ENCODE measurements at places on chromosomes 5 and 9. TPM values are rescaled to one million over a fixed set of nuclear protein-coding genes. Genes with fewer than 3 reads are reported as not detected.

DNA sequence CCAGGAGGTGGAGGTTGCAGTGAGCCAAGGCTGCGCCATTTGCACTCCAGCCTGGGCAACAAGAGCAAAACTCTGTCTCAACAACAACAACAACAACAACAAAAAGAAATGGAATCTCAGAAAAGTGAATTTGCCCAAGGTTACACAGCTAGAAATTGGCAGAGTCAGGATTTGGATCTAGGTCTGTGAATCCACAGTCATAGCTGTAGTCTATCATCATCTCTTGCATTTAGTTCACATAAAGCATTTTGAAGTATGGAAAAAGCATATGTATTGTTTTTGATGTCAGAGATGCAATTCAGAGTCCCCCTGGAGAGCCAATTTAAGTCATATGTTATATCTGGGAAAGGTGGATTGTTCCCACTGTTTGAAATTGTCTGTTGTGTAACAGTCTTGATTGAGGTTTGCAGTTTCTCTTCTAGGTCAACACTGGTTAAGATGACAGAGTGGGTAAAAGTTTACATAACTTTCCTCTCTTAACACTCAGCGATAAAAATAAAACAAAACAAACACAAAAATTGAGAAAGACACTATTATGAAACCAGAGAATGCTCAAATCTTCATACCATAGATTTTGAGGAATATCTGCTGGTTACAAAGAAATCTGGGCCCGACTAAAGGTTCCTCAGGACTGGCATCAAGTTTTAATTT lies 21.5 kb upstream of the GPR21 start:
- DNase-seq = no peak

GRCh38 chr9:116490321-116490720 lies 196.8 kb upstream of the TRIM32 start:
- no peak for DNase-seq

The DMRT3 gene
- not detected for polyA plus RNA-seq

DNA sequence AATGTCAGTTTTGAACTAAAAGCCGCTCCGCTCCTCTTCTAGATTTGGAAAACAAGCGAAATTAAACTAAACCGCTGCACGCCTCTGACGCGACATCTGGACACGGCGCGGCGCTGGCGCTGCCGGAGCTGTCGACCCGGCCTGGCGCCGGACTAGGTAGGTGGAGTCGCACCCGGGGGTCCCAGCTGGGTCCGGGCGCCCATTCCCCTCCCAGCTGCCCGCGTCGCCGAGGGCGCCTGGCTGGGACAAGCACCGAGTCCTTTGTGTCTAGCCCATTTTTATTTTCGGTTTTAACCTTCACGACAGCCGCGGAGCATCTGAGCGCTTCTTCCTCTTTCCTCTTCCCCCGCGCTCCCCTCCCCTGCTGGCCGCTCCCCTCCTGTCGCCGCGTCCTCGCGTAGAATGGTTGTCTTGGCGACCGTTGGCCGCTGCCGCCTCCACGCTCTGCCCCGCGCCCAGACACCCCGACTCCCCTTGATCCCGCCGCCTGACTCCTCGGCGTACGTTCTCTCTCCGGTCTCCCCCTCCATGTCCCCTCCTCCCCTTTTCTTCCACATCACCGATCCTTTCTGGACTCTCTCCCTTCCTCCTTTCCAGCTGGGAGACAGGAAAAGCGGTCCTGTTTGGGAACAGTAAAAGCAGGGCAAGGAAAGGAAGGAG lies 545 bp downstream of the CDKN2B-AS1 start:
- DNase-seq = peak; percentile 51

GRCh38 chr5:166906991-166907713 lies 1384.3 kb upstream of the WWC1 start:
- no peak for DNase-seq

The NFIB gene
- polyA plus RNA-seq = 135 TPM

The TXNDC8 gene
- polyA plus RNA-seq = not detected

The SIGMAR1 gene
- polyA plus RNA-seq = 41.3 TPM

GRCh38 chr9:127711226-127711701 lies 4.2 kb downstream of the PTRH1 start:
- DNase-seq = no peak

The GM2A gene
- 37.5 TPM for polyA plus RNA-seq

The PCDHGC5 gene
- 1.4 TPM for polyA plus RNA-seq

The BHMT2 gene
- 2.4 TPM for polyA plus RNA-seq

DNA sequence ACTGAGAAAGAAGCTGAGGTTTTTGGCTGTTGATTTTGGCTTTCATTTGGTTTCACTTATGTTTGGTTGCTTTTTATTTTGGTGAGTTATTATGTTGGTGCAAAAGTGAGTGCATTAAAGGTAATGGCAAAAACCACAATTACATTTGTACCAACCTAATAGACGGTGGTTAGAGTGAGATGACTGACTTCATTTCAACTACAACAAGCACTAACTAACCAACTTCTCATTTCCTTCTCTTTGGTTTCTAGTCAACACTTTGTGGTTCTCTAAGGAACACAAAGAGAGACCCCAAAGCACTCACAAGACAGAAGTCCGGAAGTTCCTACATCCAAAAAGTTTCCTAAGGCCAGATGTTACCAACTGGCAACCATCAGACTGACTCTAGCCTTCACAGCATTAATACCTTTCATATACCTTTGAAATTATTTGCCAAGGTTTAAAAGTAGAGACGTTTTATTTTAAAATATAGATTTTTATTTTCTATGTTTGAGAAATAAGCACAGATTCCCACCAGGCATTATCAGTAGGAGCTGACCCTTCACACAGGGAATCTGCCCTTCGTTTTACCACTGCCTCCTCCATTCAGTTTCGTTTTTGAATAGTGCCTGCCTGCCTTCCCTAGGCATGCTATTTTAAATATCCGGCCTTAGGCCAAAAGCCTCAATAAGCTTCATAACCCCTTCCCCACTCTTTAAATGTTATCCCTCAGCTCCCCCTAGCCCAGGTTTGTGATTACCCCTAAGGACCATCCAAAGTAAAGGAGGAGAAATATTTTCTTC lies 301.1 kb upstream of the PTGER4 start:
- no peak for DNase-seq

GRCh38 chr5:61617995-61618525 lies 286.0 kb downstream of the ZSWIM6 start:
- DNase-seq = no peak

The CAMK2A gene
- polyA plus RNA-seq = 5.7 TPM

GRCh38 chr9:33458444-33458843 lies 11.1 kb upstream of the AQP3 start:
- DNase-seq = no peak

The QSOX2 gene
- polyA plus RNA-seq = 15.4 TPM

GRCh38 chr5:136315667-136316066 lies 49.7 kb downstream of the TRPC7 start:
- DNase-seq = no peak

GRCh38 chr9:11962327-11962726 lies 730.9 kb upstream of the TYRP1 start:
- no peak for DNase-seq

- DNase-seq = no peak
Observed at GRCh38 chr5:72018143-72018803, 89.0 kb upstream of the MAP1B start.

- no peak for DNase-seq
Observed at GRCh38 chr5:34868791-34869190, 29.8 kb downstream of the TTC23L start.

GRCh38 chr5:168747987-168748777 lies 169.0 kb upstream of the PANK3 start:
- DNase-seq = no peak

- DNase-seq = no peak
Observed at GRCh38 chr5:9249231-9249630, 296.6 kb downstream of the SEMA5A start.

The ANKDD1B gene
- polyA plus RNA-seq = 4.7 TPM

The ERAP2 gene
- 37.7 TPM for polyA plus RNA-seq

DNA sequence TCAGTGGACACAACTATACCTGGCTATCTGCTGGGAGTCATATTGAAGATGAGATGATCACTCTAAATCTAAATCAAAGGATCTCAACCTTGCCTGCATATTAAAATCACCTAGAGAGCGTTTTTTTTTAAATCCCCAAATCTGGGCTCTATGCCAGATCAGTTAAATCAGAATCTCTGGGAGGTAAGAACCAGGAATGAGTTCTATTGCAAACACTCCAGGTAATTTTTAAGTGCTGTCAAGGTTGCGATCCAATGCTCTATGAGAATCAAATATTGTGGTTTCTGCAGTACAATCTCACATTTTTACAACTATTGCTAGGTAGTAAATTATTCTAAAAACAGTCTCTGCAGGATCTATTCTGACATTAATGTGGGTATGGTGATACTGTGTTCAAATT lies 202.3 kb upstream of the OR13F1 start:
- DNase-seq = peak; percentile 39

The SHISAL2B gene
- polyA plus RNA-seq = 7.8 TPM

DNA sequence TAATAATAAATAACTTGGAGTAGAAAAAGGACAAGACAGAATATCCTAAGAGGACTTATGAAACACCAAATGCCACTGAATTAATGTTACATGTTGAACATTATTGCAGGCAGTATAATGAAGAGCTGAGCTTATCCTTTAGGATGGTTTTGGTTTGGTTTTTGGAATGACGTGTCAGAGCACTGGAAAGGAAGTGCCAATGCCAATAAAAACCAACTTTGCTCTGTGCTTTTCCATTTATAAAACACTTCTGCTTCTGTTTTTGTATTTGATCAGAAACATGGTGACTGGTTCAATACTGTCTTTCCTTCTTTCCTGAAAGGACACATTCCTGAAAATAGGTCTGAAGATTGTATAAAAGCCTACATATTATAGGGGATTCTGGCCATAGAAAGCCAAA lies 4.2 kb downstream of the MEGF10 start:
- DNase-seq = no peak

The TLR4 gene
- polyA plus RNA-seq = 11.0 TPM

DNA sequence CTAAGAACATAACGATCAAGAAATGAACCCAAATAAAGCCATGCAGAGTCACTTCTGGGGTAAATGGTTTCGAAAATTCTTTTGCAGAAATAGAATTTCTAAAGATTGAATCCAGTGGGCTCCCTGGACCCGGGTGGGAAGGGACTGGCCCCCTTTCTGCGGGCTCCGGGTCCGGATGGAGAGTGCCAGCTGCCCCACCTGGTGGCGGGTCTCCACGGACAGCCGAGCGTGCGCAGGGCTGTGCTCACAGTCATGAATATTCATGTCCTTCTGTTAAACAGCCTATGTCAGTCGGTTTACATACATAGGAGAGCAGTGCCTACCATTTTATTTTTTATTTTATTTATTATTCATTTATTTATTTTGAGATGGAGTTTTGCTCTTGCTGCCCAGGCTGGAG lies 4.7 kb upstream of the PPP1R26 start:
- DNase-seq = peak; percentile 83

The PAEP gene
- polyA plus RNA-seq = 0.39 TPM

The GDF9 gene
- polyA plus RNA-seq = 1.0 TPM

- no peak for DNase-seq
Observed at GRCh38 chr9:131457746-131458145, 45.0 kb upstream of the POMT1 start.

The SOX30 gene
- polyA plus RNA-seq = 0.27 TPM

DNA sequence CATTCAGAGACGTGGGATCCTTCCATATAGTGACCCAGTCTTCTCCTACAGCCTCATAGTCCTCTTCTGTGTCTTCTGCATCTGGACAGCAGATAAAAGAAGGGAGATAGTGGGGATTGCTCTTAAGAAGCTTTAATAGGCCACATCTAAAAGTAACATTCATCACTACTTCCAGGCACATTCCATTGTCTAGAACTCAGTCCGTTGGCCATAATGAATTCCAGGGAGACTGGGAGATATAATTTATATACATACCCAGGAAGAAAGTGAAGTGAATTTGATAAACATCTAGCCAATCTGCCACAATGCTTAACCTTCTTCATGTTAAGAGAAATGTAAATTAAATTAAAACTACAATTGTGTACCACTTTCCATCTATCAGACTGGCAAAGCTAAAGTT lies 22.5 kb upstream of the GLIPR2 start:
- no peak for DNase-seq

- peak; percentile 26 for DNase-seq
Observed at GRCh38 chr5:179241764-179242370, 103.4 kb downstream of the ADAMTS2 start.

Data from left lung (tissue), 14 donors.